AG04449 (cell line): ENCODE measurements at places on chromosomes 13 and 19.

- no peak for DNase-seq
These were observed 20.0 kb upstream of the SMIM17 start for GRCh38 chr19:56623006-56623405.

- no peak for DNase-seq
These were observed 47.2 kb downstream of the ZAR1L start for GRCh38 chr13:32267836-32268439.

DNA sequence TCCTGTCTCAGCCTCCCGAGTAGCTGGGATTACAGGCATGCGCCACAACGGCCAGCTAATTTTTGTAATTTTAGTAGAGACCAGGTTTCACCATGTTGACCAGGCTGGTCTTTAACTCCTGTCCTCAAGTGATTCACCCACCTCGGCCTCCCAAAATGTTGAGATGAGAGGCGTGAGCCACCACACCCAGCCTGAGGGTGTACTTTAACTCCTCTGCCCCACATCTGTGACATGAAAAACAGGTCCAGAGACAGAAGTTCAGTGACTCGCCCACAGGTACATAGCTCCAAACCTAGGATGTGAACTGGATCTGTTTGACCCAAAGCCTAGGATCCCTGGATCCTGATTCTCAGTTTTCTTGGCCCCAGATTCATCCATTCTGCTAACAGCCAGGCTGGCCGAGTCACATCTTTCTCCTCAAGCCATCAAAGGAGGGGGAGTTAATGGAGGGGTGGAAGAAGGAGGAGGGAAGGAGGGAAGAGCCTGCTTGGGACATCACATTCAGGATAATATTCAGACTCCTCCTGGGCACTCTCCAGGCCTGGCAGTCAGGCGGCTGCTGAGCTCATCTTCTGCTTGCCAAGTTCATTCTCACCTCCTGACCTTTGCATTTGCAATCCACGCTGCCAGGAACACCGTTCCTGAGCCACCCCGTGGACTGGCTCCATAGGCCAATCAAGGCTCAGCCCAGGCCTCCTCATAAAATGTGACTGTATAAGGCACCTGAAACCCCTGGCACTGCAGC lies 3.1 kb downstream of the SPC24 start:
- DNase-seq, result no peak

DNA sequence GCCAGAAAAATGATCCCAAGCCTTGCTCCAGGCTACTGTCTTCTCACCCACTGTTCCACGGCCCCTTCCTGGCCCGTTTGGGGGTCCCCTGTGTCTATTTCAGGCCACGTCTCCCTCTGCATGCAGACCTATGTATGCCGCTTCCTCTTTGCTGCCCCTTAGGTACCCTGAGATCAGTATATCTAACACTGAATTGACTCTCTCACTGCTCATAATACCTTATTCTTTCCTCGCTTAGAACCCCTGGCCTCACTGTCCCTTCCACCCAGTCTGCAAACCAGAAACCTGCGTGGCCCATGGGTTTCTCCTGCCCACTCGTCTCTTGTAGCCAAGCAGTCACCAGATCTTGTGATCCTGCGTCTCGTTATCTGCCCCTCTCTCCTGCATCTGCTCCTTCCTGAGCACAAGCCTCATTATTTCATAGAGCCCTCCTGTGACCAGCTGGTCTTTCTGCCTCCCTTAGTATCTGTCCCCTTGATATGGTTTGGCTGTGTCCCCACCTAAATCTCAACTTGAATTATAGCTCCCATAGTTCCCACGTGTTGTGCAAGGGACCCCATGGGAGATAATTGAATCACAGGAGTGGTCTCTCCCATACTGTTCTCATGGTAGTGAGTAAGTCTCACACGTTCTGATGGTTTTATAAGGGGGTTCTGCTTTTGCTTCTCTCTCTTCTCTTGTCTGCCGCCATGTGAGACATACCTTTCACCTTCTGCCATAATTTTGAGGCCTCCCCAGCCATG lies 109.0 kb upstream of the RNF113B start:
- no peak for DNase-seq

DNA sequence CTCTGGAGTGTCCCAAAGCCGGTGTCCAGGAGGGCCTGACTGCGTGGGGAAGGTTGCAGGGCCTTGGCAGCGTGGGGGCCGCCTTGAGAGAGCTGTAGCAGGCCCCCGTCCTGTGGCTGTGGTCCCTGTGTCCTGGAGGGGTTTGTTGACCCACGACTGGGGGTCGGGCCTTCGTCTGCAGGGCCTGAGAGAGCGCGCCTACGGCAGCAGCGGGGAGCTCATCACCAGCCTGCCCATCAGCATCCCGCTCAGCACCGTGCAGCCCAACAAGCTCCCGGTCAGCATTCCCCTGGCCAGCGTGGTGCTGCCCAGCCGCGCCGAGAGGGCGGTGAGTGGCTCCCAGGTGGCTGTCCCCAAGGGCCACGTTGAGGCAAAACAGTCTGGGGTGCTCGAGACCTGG lies 18.5 kb downstream of the PLEKHJ1 start:
- DNase-seq, result no peak

DNA sequence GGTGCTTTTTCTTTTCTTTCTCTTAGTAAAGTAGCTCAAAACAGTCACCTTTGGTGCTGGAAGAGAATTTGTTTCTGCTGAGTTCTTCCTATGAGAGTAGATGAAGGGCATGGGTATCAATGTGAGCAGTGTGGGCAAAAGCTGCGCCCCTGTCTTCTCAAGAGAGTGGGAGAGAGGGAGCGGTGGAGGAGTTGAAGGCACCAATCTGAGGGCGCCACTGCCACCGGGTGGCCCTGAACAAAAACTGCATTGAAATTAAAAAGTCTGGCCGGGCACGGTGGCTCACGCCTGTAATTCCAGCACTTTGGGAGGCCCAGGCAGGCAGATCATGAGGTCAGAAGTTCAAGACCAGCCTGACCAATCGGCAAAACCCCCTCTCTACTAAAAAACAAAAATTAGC lies 28.7 kb upstream of the EPHX3 start:
- DNase-seq, result no peak
